Suprapubic skin (tissue), 4 donors: ENCODE measurements at places on chromosomes 7 and 10.
A peak's percentile ranks its signal among the peaks of the same experiment; 100 is the strongest.

DNA sequence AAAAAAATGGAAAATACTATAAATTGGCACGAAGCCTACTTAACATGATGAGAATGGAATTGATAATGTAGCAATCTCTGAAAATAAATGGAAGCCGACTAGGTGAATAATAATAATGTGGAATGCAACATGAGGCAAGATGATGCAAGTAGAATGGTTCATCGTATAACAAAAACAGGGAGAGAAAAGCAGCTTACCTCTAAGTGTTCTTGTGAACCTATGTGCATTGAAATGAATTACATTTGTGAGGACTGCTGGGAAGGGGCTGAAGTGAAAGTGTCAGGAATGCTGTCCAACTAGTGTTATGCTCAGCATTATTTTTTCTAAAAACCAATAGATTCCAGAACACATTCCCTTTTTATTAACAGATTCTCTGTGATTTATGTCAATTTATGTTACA, 440.6 kb upstream of the LRRN3 start:
- DNase-seq = no peak

DNA sequence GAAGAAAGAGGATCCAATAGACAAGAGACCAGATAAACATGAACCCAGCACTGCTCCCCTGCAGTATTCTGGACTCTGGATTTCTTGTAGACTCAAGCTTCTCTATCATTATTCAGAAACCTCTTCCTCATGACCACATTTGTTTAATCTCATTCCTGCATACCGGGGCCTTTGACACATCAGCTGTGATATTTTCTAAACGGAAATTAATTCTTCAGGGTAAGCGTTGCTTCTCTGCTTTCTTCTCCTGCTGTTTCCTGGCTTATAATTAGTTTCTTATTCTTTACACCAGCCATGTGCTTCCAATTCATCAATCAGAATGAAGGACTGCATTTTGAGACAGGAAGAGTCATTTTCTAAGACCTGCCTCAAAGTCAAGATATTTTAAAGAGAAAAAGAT, 54.2 kb upstream of the TARP start:
- DNase-seq = no peak

- DNase-seq = no peak
Observed at GRCh38 chr10:88281592-88282347, 301.3 kb downstream of the RNLS start.

DNA sequence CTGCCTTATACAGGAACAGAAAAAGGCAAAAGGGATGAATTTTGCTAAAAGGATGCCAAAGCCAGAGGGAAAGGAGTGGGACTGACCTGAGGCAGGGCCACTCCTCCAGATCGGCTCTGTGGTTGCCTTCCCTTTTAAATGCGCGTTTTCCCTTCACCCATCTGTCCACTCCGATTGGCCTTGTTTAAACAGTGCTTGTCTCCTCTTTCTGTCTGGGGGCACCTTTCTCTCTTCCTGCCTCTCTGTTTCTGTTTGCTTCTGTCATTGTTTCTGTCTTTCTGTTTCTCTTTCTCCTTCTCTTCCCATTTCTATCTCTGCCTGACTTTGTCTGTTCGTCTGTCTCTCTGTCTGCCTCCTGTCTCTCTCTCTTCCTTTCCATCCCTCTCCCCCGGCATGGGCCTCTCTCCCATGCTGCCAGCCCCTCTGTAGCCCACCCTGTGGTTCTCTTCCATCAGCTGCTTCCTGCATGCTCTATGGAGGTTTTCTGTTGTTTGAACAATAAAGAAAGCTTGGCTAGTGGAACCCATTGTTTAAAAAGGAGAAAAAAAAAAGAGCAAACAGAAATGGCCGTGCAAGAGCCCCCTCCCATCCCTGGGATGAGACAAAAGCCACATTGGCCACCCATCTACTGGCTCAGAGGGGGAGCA, 29.5 kb upstream of the HSPB1 start:
- no peak for DNase-seq

DNA sequence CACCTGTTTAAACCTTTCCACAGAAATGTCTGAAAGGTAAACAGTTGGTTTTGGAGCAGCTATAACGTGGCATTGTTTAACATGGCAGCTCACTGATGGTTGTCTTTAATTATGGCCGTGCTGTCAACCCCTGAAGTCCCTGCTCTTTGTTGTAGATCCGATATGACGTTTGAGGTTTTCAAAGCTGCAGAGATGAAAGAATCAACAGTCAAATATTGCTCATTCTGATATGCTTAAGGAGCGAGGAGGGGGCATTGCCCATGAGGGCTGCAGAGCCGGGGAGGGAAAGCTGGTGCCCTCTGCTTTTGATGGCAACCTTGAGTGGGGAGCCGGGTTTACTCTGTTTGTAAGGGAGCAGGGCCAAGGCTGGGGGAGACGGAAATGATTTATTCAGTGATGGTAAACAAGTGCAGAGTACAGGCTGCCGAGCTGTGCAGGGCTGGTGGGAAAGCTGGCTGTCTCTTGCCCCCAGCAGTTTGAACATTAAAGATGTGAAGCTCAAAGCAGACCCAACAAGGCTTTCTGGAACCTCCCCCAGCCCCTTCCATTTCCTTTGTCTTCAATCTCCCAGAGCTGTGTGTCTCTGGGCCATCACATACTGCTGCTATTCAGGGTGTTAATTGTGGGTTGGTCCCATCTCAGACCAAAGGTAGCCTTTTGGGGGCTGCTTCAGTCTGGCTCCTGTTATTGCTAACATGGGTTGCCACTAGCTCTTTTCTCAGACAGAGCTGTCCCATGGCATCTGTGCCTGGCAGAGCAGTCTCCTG, 345.5 kb downstream of the LRMDA start:
- DNase-seq = no peak

DNA sequence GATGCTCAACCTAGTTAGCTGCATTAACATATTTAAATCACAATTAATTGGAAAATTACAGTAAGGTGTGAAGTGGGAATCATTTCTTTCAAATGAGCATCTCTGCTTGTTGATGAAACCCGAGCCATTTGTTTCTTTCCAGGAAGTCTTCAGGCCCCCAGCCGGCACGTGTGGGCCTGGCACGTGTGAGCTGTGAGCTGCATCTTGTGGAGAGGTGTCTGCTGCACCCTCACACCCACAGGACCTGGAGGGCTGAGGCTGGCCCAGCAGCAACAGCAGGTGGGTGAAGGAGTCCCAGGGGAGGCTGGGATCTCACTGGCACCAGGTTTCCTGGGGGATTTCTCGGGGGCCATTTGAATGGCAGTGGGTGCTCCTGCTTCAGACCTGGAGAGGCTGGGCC, 372.5 kb upstream of the MKI67 start:
- DNase-seq = no peak

DNA sequence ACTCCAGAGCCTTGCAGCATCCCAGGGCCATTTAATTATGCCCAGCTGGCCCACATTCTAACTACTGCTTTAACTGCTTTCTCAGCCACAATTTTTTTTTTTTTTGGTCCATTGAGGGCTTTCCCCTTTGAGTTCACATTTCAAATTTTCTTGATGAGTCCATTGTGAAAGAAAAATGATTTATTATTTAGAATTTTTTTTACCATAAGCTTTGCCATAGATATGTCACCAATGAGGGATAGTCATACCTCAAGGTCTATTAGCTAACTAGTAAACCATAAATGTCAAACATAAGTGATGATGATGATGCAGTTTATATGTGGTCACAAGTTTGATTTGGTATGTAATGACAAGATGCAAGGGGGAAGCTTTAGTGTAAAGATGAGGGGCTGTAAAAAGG, 282.9 kb downstream of the BICC1 start:
- no peak for DNase-seq

DNA sequence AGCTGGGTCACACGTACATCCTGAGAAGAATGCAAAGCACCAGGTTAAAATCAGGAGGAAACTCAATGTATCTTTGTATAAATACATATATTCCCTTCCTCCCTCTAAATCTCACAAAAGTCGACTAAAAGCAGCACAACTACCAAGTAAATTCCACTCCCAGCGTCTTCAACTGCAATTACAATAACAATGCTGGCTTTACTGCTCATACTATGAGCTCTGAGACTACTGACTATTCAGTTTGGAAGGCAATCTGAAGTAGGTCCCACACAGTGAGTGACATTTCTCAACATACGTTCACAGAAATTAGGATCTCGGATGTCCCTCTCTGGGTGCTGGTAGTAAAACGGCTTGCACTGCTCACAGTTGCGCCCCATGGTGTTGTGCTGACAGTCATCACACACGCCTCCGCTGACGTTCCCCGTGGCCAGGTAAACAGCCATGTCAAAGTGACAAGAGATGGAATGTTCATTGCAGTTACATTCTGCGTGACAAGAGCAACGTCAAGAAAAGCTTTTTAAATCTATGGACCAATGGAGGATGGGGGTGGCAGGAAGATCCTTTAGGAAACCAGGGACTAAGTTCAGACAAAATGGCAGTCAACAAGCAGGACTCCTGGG, 27.5 kb downstream of the LAMB1 start:
- no peak for DNase-seq

GRCh38 chr7:127930341-127931328, 100.6 kb downstream of the LRRC4 start:
- no peak for DNase-seq

DNA sequence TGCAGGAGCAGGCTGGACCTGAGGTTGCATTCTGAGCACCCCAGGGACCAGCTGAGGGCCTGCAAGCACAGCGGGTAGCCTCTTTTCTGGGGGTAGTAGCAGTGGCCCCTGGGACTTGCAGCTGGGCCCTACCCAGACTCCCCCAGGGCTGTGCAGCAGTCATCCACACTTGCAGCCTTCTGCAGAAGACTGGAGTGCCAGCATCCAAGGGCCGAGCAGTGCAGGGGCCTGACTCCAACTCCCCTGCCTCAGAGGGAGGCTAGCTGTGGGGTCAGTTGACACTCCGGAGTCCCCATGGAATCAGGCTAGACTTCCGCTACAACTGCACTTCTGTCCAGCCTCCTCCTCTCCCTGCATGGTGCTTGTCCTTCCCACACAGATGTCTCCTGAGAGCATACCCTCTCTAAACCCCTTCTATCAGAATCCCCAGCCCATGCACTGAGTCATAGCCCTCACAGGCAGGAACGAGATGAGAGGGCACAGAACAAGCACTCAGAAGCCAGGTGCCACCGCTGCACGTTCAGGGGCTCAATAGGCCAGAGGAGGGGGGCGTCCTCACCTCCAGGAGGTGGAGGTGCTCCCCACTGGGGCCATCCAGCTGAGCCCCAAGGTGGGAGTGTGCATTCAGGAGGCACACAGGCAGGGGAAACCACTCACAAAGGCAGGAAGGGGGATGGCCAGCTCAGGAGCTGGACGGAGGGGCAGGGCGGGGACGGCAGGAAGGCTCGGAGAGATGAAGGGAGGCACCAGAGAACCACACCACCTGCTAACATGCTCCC, 7.5 kb downstream of the RASGEF1A start:
- DNase-seq = peak; percentile 62

GRCh38 chr10:110861476-110861875, 10.3 kb upstream of the PDCD4 start:
- DNase-seq = no peak

- DNase-seq = no peak
Observed at GRCh38 chr10:27998178-27998953, 513 bp downstream of the ODAD2 start.

DNA sequence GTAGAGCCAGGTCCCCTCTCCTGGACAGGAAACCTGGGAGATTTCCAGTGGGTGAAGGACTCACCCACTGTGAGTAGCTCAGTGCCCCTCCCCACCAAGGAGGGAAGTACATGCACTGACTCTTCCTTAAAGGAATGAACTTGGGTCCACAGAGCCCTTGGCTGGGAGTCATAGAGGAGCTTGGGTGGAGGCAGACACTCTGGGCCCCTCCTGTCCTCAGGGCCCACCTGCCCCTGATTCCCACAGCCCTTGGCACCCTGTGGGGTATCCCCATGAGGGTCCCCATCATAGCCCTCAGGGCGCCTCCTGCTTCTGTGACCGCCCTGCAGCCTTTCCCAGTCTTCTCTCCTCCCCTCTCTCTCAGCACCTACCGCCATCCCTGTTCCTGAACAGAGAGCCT, 3.7 kb downstream of the EN2 start:
- DNase-seq = no peak

GRCh38 chr10:78981257-78981969, 87.4 kb upstream of the ZMIZ1 start:
- DNase-seq = no peak

- DNase-seq = no peak
Observed at GRCh38 chr7:103121641-103122040, 27.3 kb downstream of the NAPEPLD start.

- DNase-seq = no peak
Observed at GRCh38 chr7:140314573-140315480, 83.5 kb downstream of the SLC37A3 start.

DNA sequence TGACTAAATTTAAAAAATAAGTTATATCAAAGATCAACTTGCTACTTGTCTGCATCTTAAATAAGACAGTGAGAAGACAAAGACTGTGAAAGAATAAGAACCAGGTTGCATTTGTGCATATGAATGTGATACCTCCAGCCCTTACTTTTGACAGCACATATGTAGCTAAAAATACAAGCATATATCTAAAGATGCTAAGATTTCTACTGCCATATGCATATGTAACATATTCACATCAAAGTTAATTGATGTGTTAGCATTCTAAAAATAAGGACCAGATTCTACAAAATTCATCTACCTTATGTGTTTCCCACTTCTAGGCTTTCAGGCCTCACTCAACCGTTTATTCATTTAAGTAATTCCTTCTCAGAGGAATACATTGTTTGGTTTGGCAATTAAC, 1120.3 kb upstream of the LRRTM3 start:
- DNase-seq = no peak

DNA sequence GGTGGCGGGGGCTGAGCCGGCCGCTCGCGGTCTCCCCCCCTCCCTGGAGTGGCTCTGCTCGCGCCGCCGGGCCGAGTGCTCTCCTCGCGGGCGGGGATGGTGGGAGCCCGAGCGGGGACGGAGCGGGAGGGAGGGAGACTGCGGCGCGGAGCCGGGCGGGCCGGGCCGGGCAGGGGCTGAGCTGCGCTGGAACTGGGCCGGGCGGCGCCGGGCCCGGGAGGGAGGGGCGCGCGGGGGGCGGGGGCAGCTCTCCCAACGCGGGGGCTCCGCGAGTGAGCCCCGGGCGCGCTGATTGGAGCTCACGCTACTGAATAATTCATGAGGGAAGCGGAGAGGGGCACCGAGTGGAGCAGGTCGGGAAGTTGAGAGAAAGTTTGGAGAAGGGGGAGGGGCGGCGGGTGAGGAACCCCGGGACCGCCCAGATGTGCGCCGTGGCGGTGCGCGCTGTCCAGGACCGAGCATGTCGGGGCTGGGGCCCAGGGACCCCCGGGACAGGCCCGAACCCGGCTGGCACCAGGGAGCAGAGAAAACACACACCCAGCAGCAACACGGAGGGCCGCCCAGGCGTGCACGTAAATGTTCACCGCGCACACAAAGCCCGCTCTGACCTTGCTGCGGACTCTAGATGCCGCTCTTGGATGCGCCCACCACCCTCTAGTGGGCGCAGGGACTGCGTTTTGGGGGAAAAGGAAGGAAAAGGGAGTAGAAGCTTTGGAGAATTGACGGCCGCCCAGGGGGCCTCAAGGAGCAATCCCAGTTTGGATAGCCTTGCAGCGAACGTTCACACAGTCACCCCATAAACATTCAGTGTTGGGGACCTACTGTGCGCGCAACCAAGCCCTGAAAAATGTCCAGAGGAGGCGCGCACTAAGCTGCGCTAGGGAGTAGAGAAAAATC, at the start of gene EPHB4:
Gene EPHB4 (minus strand): TSS at position 194 of the 897 bp plus-strand sequence. CDS start 493 bp downstream, outside the sequence.
- DNase-seq = peak; percentile 88
